H7 (cell line): ENCODE measurements at places on chromosomes 6 and 20. TPM values are rescaled to one million over a fixed set of nuclear protein-coding genes. Genes with fewer than 3 reads are reported as not detected.

Gene PHACTR3
- 0.03 and 0.41 TPM in 2 replicates for total RNA-seq

Gene AARS2
- total RNA-seq, result 25.5 and 28.3 TPM in 2 replicates

Gene NRSN2
- 31.6 and 48.5 TPM in 2 replicates for total RNA-seq

Gene RSPO4
- total RNA-seq, result 0.35 and 1.4 TPM in 2 replicates

Gene ZBTB12
- 7.9 and 8.7 TPM in 2 replicates for total RNA-seq

Gene SLC22A1
- 5.5 and 7.3 TPM in 2 replicates for total RNA-seq

Gene DIDO1
- total RNA-seq, result 53.2 and 63.4 TPM in 2 replicates

Gene OR2B6
- total RNA-seq, result not detected in 2 replicates

Gene CST4
- not detected in 2 replicates for total RNA-seq

Gene LZTS3
- 10.2 and 11.0 TPM in 2 replicates for total RNA-seq

Gene SMPDL3A
- total RNA-seq, result 0.89 and 1.8 TPM in 2 replicates

Gene MUC21
- total RNA-seq, result not detected in 2 replicates

Gene OGFRL1
- total RNA-seq, result 4.2 and 4.9 TPM in 2 replicates
